ENCODE measurements at places on chromosomes 1 and 21. TPM values are rescaled to one million over a fixed set of nuclear protein-coding genes. Genes with fewer than 3 reads are reported as not detected.
A peak's percentile ranks its signal among the peaks of the same experiment; 100 is the strongest.

DNA sequence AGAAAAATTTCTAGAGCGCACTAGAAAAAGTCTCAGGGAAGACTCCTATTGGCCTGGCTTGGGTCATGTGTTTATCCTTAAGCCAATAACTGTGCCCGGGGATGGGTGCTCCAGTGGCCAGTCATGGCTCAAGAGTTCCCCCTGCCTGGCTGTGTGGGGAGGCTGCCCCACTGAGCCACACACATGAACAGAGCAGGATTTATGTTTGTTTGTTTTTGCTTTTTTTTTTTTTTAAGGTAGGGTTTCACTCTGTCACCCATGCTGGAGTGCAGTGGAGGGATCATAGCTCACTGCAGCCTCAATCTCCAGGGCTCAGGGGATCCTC lies 21.8 kb downstream of the EDN2 start:
- no peak for DNase-seq

The RNF115 gene
- total RNA-seq: 10.8 TPM

GRCh38 chr1:14784790-14785773 lies 186.6 kb downstream of the KAZN start:
- DNase-seq: no peak

DNA sequence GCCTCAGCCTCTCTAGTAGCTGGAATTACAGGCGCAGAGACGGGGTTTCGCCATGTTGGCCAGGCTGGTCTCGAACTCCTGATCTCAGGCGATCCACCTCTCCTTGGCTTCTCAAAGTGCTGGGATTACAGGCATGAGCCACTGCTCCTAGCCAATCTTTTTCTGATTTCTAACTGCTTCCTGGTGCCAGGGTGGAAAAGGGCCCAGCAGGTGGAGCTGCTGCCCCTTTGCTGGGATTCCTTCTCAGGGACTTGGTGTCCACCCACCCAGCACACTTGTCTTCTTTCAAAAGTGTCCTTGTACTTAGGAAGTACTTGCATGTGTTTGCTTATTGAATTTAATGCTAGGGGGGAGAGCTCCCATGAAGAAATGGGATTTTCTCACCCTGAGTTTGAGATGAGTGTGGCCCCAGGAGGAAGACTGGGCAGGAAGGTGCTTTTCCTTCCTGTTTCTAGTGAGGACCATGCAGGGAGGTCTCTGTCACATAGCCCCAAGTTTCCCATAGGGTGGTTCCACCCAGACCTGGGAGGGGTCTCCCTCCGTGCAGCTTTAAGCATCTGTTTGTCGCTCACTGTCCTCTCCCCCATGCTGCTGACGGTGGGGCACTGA lies 14.2 kb downstream of the UTP11 start:
- peak; percentile 77 for DNase-seq

DNA sequence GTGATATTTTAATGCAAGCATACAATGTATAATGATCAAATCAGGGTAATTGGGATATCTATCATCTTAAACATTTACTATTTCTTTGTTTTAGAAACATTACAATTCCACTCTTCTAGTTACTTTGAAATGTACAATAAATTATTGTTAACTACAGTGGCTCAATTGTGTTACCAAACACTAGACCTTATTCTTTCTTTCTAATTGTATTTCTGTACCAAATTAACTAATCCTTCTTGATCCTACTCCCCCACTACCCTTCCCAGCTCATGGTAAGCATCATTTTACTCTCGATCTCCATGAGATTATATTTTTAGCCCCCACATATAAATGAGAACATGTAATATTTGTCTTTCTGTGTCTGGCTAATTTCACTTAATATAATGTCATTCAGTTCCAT lies 95.0 kb upstream of the MROH9 start:
- no peak for DNase-seq

The RIMS3 gene
- total RNA-seq: 14.2 TPM

- no peak for DNase-seq
Measured at GRCh38 chr1:64092851-64093371, 110.5 kb upstream of the UBE2U start.

DNA sequence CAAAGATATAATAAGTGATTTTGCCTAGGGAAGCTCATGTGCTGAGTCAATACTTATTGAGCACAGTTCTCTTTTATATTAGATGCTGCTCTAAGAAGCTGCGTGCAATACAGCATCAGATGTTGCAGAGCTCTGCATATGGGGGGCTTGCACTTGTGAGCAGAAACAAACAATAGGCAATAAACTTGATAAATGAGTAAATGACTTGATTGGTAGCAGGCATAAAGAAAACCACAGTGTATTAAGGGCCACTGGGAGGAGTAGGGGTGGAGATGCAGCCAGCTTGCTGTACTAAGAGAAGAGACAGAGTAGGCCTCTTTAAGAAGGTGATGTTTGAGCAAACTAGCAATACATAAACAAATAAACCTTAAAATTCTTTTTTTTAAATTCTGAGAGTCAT lies 598.5 kb upstream of the ADAMTS5 start:
- no peak for DNase-seq

DNA sequence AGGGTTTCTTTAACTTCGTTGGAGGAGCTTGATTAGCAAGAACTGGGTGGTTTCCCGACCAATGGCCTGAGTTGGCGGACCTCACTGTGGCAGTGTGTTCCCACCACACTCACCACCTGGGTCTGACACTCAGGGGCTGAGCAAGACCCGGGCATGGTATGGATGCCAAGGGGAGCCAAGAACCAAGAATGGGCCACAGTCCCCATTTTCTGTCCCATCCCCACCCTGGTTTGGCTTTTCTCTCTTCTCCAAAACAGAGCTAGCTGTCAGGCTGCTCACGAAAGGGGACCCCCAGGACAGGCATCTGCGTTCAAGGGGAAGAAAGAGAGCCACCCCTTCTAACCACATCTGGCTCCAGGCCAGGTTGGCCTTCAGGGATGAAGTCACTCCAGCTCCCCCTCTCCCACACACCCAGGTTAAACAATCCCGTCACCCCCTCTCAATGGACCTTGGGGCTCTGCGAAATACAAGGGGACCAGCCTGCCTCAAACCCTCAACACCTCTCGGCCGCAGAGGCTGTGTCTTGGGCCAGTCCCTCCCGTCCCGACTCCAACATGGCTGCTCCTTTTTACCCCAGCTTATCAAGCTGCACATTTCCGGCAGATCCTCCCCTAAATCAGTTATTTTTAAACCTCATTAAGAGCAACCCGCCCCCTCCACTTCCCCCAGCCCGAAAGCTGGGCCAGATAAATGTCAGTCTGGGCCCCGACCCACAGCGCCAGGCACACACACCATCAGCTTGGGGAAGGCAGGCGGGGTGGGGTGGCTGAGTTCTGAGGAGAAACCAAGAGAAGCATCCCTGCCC lies 3.4 kb downstream of the TAGLN2 start:
- DNase-seq: no peak

- DNase-seq: no peak
Measured at GRCh38 chr1:72891976-72892375, 609.6 kb upstream of the NEGR1 start.

GRCh38 chr1:151060007-151060656 lies at the start of gene MLLT11:
Gene MLLT11, plus strand, starts transcription at chr1:151060397. Its CDS starts 6,828 bp downstream, at chr1:151067225.
- peak; percentile 89 for DNase-seq

- DNase-seq: no peak
Measured at GRCh38 chr1:157357111-157357510, 195.2 kb downstream of the FCRL5 start.

GRCh38 chr1:70168283-70168682 lies 37.1 kb downstream of the LRRC40 start:
- no peak for DNase-seq
